ENCODE measurements at places on chromosomes 4 and X.
A peak's percentile ranks its signal among the peaks of the same experiment; 100 is the strongest.

DNA sequence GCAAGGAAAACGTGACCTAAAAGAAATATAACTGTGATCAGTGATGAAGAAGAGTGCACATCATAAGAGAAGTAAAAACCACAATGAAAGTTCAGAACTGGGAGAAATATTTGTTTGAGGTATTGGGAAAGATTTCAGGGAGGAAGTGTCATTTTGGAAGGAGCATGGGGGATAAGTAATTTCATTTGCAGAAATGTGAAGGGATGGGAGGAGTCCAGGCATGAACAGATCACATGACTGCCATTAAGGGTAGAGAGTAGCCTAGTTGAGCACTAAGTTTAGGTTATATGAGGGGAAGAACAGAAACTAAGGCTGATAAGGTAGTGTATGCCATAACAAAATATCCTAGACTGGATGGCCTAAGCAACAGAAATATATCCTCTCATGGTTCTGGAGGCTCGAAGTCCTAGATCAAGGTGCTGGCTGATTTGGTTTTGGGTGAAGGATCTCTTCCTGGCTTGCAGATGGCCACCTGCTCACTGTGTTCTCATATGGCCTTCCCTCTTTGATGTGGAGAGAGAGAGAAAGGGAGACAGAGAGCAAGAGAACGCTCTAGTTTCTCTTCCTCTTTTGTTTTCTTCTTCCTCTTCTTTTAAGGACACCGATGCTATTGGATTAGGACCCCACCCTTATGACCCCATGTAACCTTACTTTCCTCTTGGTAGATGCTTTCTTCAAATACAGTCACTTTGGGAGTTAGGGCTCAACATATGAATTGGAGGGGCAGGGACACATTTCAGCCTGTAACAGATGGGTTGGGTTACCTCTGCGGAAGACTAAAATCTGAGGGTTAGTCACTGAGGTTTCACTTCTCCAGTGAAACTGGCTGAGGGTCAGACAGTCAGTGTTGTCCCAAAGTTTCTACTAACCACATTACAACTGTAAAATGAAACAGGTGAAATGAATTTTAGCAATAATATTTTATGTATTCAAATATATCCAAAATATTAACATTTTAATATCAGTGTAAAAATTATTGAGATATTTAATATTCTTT, 77.9 kb downstream of the EGF start:
- no peak overlapping the region for H3K4me3 ChIP-seq
- peaks cover 2% of the 10 kb centered on the region for H3K36me3 ChIP-seq
- peaks cover 27% of the 10 kb centered on the region for H3K4me1 ChIP-seq
- no peak for DNase-seq
- H3K27me3 ChIP-seq = peaks cover 22% of the 10 kb centered on the region
- H3K27ac ChIP-seq = no peak overlapping the region

DNA sequence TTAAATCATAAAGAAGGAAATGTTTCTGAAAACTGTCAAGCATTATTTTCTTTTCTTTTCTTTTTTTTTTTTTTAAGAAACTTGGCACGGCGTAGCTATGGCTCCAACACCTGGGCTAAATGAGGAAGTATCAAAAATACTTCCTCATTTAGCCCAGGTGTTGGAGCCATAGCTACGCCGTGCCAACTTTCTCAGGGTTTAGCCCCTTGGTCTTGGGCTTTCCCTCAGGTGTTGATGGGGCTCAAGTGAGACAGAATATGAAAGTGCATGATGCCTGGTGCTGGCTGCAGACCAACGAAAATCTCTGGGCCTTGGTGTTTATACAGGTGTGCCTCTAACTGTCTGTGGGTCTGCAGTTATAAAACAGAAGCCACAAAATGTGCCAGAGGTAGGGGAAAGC, 132.7 kb downstream of the ARHGAP24 start:
- H3K27me3 ChIP-seq = no peaks in the 10 kb centered on the region
- no peak for DNase-seq
- no peak overlapping the region for H3K4me3 ChIP-seq

GRCh38 chr4:42151568-42152506, 618 bp downstream of the BEND4 start:
- peaks cover 4% of the 10 kb centered on the region for H3K36me3 ChIP-seq
- H3K4me1 ChIP-seq = peaks cover 26% of the 10 kb centered on the region
- H3K4me3 ChIP-seq = peak overlapping the region; percentile 82
- H3K27me3 ChIP-seq = peaks cover 56% of the 10 kb centered on the region

GRCh38 chr4:18105030-18106011, 83.8 kb upstream of the LCORL start:
- DNase-seq = no peak
- H3K4me3 ChIP-seq = no peak overlapping the region
- no peak overlapping the region for H3K27ac ChIP-seq
- H3K27me3 ChIP-seq = peaks cover 15% of the 10 kb centered on the region
- peaks cover 6% of the 10 kb centered on the region for H3K4me1 ChIP-seq

DNA sequence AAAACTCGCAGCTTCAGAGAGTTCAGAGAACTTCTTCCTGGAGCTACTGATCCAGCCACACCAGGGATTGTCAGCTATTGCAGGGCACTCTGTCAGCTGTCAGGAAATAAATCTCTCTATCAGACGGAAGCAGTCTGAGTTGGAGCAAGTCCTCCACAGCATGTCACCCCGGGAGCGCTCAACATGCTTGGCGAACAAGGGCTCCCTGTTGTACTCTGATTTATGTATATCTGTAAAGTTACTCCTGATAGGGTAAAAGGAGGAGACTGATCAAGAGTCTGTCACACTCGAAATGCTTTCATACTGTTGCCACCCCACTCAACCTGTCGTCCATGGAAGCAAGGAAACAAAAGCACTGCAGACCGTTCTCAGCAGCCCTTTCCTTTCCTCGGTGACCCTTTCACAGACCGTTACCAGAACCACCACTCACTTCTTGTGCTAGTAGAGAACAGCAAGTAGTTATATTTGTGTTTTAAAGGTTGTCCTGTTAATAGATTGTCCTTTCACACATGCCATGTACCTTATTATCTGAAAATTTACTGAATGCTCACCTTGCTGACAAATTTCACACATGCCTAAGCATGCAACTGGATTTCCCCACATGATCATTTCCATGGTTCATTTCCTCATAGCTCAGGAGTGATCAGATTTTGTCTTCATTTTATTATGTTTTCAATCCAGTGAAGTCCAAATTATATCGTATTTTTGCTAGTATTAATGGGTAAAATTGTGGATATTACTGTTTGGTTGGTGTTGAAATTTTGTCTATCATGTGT, 2108.9 kb upstream of the TENM3 start:
- no peak overlapping the region for H3K4me3 ChIP-seq
- no peaks in the 10 kb centered on the region for H3K36me3 ChIP-seq
- no peak overlapping the region for H3K27ac ChIP-seq

DNA sequence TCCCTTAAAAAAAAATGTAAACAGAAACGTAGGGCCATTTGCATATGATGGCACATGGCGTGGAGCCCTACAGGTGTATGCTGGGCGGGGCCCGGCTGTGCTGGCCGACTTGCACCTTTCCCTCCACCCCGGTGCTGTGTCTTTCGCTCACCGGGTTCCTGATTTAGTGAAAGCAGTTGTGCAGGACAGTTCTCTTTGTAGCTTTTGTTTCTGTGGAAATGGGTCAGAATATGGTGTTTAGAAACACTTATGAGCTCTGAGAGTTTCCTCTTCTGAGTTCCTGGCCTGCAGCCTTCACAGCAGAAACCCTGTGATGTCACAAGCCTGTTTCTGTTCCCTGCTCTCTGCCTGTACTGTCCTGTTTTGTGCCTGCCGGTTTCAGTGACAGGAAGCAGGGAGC, 22.5 kb upstream of the MSANTD1 start:
- H3K27ac ChIP-seq = peak overlapping the region; percentile 49
- peaks cover 1% of the 10 kb centered on the region for H3K4me1 ChIP-seq
- no peak for DNase-seq
- H3K36me3 ChIP-seq = peaks cover 25% of the 10 kb centered on the region

- H3K27me3 ChIP-seq = no peaks in the 10 kb centered on the region
- no peak for DNase-seq
- no peaks in the 10 kb centered on the region for H3K36me3 ChIP-seq
Measured at GRCh38 chr4:4533461-4534169, 8.2 kb downstream of the STX18 start.

- no peak for DNase-seq
- no peak overlapping the region for H3K27ac ChIP-seq
- no peaks in the 10 kb centered on the region for H3K4me1 ChIP-seq
- H3K4me3 ChIP-seq = no peak overlapping the region
- no peaks in the 10 kb centered on the region for H3K36me3 ChIP-seq
- H3K27me3 ChIP-seq = no peaks in the 10 kb centered on the region
Measured at GRCh38 chr4:73487233-73487632, 5.7 kb downstream of the AFM start.

DNA sequence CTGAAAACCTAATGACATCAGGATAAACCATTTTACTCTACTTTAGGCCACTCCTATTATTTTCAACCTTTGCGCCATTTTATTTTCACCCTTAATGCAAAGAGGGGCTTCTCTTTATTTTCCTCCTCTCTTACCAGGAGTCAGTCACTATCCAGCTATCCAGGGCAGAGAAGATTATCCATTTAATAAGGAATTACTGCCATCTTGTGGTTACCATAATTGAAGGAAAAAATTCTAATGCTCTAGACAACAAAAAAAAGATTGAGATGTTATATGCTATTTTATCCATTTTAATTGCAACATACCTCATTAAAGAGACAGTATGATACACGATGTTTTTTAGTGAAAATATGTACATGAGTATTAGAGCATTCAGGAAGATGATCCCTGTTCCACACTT, 514.5 kb upstream of the FAM241A start:
- no peak overlapping the region for H3K4me3 ChIP-seq
- H3K4me1 ChIP-seq = no peaks in the 10 kb centered on the region
- no peak for DNase-seq
- no peaks in the 10 kb centered on the region for H3K27me3 ChIP-seq

- peak overlapping the region; percentile 67 for H3K4me3 ChIP-seq
- no peak overlapping the region for H3K27ac ChIP-seq
- no peak for DNase-seq
Measured at GRCh38 chr4:6658209-6658595, 17.7 kb downstream of the MRFAP1 start.

GRCh38 chr4:7016086-7016485, 27.1 kb upstream of the TADA2B start:
- H3K4me3 ChIP-seq = no peak overlapping the region
- H3K27ac ChIP-seq = no peak overlapping the region
- DNase-seq = no peak
- H3K36me3 ChIP-seq = peaks cover 36% of the 10 kb centered on the region

Data from activated CD8-positive, alpha-beta memory T cell treated with anti-CD3 and anti-CD28 coated beads, Interleukin-2, amount 10 ng/mL, durations not matched to agents 7 days and 5 days (primary cell).